ENCODE measurements at places on chromosomes 6 and 20.

- DNase-seq: peak; percentile 45
These were observed at the start of gene PRSS35 for GRCh38 chr6:83511901-83512681. PRSS35 (plus strand) TSS chr6:83512534; CDS start chr6:83523442, 10,908 bp downstream.

DNA sequence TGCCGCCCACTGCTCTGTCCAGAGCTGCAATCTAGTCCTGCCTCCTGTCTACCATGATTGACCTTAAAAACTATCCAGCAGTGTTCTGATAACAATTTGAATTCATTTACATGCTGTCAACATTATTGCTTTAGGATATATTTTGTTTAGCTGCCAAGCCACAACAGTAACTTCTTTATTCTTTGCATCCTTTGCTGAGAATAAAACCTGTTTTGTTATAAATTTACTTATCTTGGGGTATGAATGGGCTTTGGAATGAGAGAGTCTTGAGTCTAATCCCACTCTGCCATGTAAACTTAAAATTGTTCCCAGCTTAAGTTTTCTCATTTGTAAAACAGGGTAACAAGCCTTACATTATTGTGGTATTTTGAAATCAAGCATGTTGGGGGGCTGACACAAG, 116.4 kb downstream of the FLRT3 start:
- no peak for DNase-seq

- DNase-seq: no peak
These were observed 105.5 kb upstream of the ZNF217 start for GRCh38 chr20:53699085-53699674.

DNA sequence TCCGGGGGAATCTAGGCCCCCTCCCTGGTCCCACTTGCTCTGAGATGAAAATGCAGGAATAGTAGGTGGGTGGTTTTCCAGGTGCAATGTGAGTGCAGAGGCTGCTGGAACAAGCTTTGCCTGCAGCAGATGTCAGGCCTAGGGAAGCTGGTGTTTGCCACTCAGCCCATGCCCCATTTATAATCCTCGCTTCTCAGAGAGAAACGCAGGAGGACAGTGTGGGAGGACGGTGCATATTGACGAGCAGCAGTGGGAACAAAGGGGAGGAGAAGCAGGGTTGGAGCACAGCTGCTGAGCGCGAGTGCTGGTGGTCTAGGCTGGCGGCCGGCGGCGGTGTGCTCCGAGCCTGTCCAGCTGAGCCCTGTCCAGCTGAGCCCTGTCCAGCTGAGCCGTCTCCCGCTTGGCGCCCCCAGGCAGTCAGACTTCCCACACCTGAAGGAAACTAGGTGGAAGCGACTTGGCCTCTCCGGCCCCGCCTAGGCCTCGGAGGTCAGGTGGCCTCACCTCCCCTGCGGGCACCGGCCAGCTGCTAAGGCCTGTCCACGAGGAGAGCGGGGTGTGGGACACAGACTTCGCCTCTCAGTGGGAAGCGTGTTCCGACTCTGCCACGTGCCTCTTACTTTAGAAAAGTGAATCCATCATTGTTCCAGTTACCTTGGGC, 49.7 kb upstream of the FRMD1 start:
- no peak for DNase-seq
